ENCODE measurements at places on chromosomes 4 and X.

DNA sequence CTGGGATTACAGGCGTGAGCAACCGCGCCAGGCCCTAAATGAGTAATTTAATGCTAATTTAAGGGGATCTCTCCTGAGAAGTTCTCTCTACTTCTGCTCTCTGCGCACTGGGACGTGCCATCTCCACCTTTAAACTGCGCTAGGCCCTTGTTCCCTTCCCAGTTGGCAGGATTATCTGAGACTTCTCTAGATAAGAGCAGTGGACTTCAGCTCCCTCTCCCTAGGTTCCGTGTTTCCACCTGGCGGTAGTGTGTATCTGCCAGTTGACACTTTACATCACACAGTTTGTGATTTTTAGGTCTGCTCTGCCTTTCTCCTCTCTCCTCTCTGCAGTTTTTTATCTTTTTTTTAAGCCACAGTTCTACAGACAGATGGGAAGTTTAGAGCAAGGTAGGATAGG is 40.2 kb downstream of the ARHGAP10 start:
- DNase-seq = no peak

GRCh38 chr4:8401665-8402064 is 38.9 kb downstream of the ACOX3 start:
- DNase-seq = no peak

GRCh38 chr4:67762086-67762485 is 7.9 kb upstream of the GNRHR start:
- DNase-seq = peak; percentile 19

DNA sequence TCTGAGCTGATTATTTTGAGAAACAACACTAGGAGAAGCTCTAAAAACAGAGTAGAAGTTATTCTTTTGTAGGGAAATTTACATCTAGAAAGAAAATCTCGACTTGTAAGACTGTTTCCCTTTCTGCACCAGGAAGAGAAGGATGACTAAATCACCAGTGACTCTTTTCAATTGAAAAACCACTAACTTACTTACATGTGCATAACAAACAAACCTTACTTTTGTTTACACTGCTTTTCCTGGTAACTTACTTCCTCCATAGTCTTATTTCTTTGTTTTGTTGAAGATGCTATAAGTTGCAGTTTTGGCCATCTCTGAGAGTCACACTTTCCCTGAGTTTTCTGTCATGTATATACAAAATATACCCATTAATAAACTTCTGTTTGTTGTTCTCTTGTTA is 293.6 kb upstream of the FAT4 start:
- DNase-seq = no peak

GRCh38 chrX:106728337-106728736 is 1.8 kb downstream of the RNF128 start:
- no peak for DNase-seq

DNA sequence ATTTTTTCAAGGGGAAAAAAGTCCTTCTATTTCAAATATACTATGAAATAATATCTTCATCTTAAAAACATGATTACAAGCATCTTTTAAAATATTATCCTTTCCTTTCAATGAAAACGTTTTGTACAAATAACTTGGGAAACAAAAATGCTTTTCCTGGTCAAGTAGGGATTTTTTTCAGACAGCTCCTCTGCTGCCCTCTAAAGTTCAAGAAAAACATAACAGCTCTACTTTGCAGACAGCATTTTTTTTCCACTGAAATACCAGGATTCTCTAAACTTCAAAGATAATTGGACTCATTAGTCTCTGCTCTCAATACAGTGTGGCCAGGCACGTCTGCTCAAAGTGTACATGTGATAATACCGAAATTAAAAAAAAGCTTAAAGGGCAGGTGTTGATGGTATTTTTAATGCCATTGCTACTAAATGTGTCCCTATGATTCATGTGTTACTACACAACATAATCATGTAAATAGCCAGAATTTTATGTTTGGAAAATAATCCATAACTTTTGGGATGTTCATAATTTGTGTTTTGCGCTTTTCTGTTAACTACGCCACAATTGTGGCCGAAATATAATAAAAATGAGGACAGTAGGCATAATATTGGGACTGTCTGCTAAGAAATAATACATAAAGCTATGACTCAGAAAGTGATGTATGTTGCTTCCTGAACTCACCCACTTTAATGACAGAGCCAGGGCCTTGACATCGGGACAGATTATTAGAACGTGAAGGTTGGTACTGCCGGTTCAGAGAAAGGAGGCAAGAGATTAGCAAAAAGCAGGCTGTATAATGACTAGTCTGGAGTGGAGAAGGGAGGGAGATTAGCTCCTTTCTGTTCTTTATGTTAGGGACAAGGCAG is 478.9 kb downstream of the KCNIP4 start:
- no peak for DNase-seq

DNA sequence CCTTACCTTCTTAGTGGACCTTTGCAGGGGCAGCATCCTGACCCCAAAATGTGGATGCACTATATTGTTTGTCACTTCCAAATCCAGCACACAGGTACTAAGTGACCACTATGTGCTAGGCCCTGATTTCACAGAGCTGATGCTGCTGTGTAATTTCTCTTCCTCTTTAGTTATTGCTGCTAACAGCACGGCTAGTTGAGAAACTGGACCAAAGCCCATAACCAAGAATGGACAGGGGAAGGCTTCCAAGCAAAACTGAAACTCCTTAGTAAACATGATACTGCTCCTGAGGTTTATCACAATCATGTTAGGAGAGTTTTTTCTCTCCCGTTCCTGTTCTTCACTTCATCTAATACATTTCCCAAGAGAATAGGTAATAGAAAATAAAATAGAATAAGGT is 172.9 kb upstream of the TTC29 start:
- peak; percentile 33 for DNase-seq

DNA sequence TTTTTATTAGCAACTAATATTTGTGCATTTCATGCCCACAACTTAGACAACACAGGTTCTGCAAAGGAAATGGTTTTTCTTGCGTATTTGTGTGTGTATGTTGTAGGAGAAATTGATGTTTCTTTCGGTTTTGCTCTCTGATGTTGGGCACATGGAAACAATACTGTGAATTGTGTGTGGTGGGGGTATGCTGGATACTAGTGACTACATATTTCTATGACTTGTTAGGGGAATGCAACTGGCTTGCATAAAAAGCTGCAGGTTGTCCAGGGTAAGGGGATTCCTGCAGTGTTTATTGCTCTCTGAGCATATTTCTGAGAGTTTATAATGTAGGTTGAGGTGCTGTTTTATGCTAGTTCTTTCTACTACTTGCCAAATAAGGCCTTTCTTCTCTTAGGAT is 11.6 kb downstream of the DLG3 start:
- no peak for DNase-seq

GRCh38 chrX:134623293-134624045 is 34.8 kb downstream of the PLAC1 start:
- no peak for DNase-seq

DNA sequence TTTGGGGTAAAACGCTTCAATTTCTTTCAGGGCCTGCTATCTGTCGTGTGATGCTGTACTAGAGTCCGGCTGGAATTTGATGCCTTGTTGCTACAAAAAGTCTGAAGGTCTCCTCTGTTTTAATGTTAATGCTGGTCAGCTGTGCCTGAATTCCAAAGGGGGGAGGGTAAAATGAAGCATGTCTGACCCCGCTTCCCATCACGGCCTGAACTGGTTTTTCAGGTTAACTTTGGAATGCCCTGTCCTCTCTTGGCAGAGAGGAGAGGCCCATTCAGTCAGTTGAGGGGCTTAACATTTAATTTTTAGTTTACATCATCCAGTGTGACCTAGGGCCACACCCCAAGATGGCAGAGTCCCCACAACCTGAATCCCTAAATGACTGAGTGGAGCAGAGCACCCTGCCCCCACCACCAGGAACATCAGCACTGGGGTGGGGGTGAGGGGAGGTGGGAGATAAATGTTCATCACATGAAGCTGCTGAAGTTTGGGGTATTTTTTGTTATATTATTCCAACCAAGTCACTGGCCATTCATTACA is 47.9 kb upstream of the GPR78 start:
- no peak for DNase-seq

- no peak for DNase-seq
These were observed 148.0 kb upstream of the SLC7A11 start for GRCh38 chr4:138389976-138390685.
